Activated T-cell treated with anti-CD3 and anti-CD28 coated beads, Interleukin-2, amount 50 U/mL, for 72 hours (primary cell): ENCODE measurements at places on chromosomes 11 and 22. TPM values are rescaled to one million over a fixed set of nuclear protein-coding genes. Genes with fewer than 3 reads are reported as not detected.

KCNJ11 gene
- not detected for total RNA-seq

OR11H1 gene
- not detected for total RNA-seq

MS4A6A gene
- not detected for total RNA-seq

LMO2 gene
- not detected for total RNA-seq

DNA sequence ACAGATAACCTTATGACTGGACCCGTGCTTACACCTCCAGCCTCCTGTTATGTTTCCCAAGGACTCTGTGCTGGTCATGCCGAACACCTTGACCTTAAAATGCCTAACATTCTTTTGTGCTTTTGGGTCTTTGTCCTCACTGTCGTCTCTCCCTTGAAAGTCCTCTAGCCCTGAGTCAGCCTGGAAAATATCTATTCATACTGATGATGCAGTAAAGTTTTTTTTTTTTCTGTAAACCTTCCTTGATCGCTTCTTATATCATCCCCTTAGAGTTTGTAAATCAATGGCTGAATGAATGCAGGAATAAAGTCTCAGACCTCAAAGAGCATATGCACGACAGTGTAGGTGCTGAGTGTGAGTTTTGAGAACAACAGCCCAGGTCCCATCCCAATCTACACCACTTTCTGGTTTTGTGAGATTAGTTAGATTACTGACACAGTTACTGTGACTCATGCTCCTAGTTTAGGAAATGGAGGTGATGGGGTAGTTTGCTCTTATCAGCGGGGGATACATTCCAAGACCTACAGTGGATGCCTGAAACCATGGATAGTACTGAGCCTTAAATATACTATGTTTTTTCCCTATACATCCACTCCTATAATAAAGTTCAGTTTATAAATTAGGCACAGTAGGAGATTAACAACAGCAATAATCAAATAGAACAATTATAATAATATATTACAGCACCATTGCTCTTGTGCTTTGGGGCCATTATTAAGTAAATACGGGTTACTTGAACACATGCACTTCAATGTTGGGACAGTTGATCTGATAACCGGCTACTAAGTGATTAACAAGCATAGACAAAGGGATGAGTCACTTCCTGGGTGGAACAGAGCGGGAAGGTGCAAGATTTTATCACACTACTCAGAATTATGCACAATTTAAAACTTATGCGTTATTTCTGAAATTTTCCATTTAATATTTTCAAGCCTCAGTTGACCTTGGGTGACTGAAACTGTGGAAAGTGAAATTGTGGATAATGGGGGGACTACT lies 8.6 kb downstream of the TCN1 start:
- peak overlapping the region; percentile 90 for H3K27ac ChIP-seq
- H3K4me1 ChIP-seq: peaks cover 18% of the 10 kb centered on the region
- H3K4me3 ChIP-seq: peak overlapping the region; percentile 42
- H3K36me3 ChIP-seq: no peaks in the 10 kb centered on the region
- H3K27me3 ChIP-seq: peaks cover 11% of the 10 kb centered on the region

DNA sequence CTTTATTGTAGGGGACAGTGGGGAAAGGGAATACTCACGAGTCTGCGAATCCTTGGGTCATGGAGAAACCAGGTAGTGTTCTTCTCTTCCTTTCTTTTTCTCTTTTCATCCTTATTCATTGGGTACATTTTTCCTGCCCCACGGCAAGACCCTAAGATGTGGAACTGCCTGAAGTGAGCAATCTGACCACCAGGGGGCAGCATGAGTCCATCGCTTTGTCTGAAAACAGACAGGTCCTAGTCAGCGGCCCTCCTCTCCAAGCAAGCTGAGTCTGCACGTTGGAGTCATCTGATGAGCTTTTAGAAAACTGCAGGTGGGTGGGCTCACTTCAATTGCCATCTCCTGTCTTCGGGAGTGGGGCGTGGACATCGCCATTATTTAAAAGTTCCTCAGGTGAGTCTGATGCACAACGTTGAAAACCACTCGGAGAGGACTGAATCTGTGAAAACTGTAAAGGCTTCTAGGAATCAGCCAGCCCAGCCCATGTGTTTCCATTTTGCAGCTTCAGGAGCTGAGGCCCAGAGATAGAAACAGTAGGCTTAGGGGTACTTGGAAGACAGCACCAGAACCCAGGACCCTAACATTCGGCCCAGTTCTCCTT lies 34.0 kb upstream of the FBXO3 start:
- H3K27me3 ChIP-seq: peaks cover 24% of the 10 kb centered on the region
- no peak overlapping the region for H3K27ac ChIP-seq
- peaks cover 5% of the 10 kb centered on the region for H3K4me1 ChIP-seq
- H3K4me3 ChIP-seq: no peak overlapping the region
- no peaks in the 10 kb centered on the region for H3K36me3 ChIP-seq

GRCh38 chr22:23259916-23260644 lies 79.8 kb downstream of the BCR start:
- H3K4me3 ChIP-seq: no peak overlapping the region
- no peaks in the 10 kb centered on the region for H3K36me3 ChIP-seq
- H3K27ac ChIP-seq: no peak overlapping the region
- H3K4me1 ChIP-seq: no peaks in the 10 kb centered on the region

DNA sequence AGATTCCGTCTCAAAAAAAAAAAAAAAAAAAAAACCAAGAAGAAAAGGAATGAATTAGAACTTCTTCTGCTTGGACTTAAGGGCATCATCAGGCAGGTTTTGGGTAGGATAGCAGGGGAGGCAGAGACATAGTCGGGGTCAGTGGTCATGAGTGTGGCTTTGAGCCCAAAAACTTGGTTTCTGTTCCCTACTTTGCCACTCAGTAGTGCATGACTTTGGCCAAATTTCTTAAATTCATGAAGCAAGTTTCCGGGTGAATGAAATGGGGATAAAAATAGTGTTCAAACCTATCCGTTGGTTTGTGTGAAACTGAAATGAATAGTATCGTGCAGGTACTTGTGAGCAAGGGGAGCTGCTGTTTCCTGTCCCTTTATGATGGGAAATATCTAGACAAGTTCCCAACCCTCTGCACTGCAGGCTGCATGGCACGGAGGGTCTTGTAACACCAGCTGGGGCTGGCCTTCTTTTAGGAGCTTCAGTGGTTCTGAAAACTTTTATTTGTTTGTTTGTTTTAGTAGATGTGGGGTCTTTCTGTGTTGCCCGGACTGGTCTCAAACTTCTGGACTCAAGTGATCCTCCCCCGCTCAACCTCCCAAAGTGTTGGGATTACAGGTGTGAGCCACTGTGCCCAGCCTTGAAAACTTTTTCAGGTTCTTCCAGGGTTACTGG lies 18.4 kb downstream of the NEAT1 start:
- DNase-seq: no peak
- H3K27me3 ChIP-seq: no peaks in the 10 kb centered on the region
- H3K27ac ChIP-seq: peak overlapping the region; percentile 51
- peaks cover 20% of the 10 kb centered on the region for H3K36me3 ChIP-seq
- H3K4me3 ChIP-seq: peak overlapping the region; percentile 52

GRCh38 chr11:11584937-11585336 lies 36.9 kb downstream of the GALNT18 start:
- no peaks in the 10 kb centered on the region for H3K36me3 ChIP-seq
- no peak overlapping the region for H3K4me3 ChIP-seq
- DNase-seq: no peak
- no peaks in the 10 kb centered on the region for H3K4me1 ChIP-seq
- H3K27ac ChIP-seq: no peak overlapping the region

DNA sequence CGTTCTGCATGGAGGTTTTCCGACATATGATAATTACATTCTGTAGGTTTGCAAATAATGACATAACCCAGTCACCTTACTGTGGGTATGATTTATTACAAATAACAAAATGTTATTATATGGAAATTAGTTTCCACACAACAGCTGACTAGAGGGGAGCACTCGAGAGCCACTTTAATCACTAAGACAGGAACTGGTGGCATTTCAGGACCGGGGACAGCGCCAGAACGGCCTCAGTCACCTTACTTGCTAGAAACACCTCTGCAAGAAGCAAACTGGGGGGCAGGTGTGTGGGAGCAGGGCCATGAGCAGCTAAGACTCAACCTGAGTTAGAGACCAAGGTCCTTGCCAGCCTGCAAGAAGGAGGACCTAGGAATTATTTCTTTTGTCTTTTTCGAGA lies 199.9 kb downstream of the DSCAML1 start:
- no peak overlapping the region for H3K27ac ChIP-seq
- H3K27me3 ChIP-seq: peaks cover 28% of the 10 kb centered on the region
- H3K4me1 ChIP-seq: no peaks in the 10 kb centered on the region
- H3K36me3 ChIP-seq: no peaks in the 10 kb centered on the region
- peak; percentile 37 for DNase-seq

- no peaks in the 10 kb centered on the region for H3K27me3 ChIP-seq
- H3K4me1 ChIP-seq: no peaks in the 10 kb centered on the region
- H3K27ac ChIP-seq: no peak overlapping the region
- no peak for DNase-seq
- H3K4me3 ChIP-seq: no peak overlapping the region
- H3K36me3 ChIP-seq: no peaks in the 10 kb centered on the region
Measured at GRCh38 chr11:2689651-2690575, 9.9 kb downstream of the KCNQ1OT1 start.

GRCh38 chr22:39958949-39959639 lies 1.1 kb upstream of the TMA7B start:
- no peaks in the 10 kb centered on the region for H3K27me3 ChIP-seq
- H3K36me3 ChIP-seq: peaks cover 59% of the 10 kb centered on the region
- peak; percentile 30 for DNase-seq
- H3K4me3 ChIP-seq: peak overlapping the region; percentile 50
- H3K27ac ChIP-seq: peak overlapping the region; percentile 67

GRCh38 chr11:116927163-116927974 lies 89.9 kb upstream of the APOA1 start:
- peak; percentile 49 for DNase-seq
- H3K27me3 ChIP-seq: no peaks in the 10 kb centered on the region
- H3K4me3 ChIP-seq: peak overlapping the region; percentile 70
- peaks cover 76% of the 10 kb centered on the region for H3K4me1 ChIP-seq
